ENCODE measurements at places on chromosomes 11 and 22.
A peak's percentile ranks its signal among the peaks of the same experiment; 100 is the strongest.

GRCh38 chr11:3849297-3849874 is 6.1 kb upstream of the STIM1 start:
- DNase-seq, result peak; percentile 61

GRCh38 chr11:72599325-72600117 is 74.7 kb downstream of the PDE2A start:
- DNase-seq, result peak; percentile 30

DNA sequence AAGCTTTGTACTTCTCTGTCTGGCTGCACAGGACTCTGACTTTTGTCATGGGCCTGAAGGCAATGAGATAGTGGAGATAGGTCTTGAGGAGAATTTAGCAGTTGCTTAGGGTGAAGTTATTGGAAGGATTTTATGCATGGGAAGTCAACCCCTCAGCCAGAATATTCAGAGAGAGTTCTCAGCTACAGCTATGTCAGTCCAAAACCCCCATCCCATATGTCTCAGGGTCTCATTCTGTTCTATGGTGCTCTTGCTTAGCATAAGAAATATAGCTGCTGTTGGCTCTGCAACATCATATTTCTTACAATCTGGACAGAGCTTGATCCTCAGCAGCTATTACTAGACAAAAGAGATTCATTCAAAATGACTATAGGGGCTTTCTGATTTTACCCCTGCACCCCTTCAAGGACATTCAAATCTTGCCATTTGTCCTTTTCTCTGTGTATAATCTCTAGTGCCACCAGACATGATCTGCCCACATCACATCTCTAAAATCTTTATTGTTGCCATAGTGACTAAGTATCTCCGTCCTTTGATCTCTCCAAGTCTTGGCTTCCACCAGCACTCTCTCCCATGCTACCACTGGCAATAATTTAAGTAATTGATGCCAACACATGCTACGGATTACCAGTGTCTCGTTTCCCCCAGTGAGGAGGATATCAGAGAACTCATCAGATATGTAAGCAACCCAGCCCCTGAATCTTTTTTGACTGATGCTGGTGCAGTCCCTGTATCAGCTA is 327.1 kb upstream of the ISX start:
- DNase-seq, result no peak

GRCh38 chr22:31230155-31230870 is 18.2 kb downstream of the LIMK2 start:
- peak; percentile 32 for DNase-seq

DNA sequence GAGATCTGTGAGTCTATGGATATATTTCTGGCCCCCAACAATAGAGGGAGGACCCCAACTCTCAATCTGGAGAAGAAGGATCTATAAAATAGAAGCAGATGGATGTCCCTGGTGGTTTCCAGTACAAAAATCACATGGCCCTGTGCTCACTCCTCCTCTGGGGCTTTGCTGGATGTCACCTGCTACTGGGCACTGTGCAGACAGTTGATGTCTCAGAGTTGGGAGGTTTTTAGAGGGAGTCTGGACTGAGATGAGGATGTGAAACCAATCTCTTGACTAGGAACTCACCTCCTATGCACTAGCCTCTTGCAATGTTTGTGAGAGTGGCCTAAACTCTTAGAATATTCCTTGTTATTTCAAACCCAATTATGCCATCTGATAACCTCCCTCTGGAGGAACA is 107.2 kb downstream of the SCN3B start:
- no peak for DNase-seq

DNA sequence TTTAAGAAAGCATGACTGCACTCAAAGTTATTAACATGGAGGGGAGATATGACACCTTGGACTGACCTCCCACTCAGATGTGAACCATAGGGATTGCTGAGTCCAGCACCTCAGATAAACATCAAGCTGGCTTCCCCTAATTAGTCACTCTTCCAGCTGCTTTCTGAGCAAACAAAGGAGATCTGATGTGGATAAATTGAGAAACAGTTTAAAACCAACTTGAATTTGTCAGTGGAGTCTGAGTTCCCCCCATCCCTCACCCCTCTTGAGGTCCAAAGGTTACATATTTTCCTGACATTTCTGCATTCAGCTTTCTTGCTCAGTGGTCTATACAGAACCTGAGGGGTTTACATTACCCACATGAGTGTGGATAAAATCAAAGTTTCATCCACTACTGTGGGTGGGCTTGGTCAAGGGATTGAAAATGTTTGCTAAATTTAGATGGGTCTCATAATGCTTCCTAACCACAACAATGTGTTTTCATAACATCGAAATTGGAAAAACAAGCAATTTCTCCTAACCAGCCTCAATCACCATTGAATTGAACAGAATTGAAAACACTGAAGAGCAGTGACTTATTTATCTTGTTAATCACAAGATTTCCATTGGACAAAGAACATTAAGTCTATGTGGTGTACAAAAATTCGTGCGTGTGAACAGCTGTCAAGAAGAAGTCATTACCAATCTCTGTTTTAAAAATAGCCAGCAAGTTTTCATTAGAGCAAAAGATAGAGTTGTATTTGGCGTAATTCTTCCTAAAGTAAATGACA is 292.3 kb downstream of the METTL15 start:
- DNase-seq, result peak; percentile 14

GRCh38 chr11:82732734-82733443 is 775 bp downstream of the FAM181B start:
- peak; percentile 70 for DNase-seq

DNA sequence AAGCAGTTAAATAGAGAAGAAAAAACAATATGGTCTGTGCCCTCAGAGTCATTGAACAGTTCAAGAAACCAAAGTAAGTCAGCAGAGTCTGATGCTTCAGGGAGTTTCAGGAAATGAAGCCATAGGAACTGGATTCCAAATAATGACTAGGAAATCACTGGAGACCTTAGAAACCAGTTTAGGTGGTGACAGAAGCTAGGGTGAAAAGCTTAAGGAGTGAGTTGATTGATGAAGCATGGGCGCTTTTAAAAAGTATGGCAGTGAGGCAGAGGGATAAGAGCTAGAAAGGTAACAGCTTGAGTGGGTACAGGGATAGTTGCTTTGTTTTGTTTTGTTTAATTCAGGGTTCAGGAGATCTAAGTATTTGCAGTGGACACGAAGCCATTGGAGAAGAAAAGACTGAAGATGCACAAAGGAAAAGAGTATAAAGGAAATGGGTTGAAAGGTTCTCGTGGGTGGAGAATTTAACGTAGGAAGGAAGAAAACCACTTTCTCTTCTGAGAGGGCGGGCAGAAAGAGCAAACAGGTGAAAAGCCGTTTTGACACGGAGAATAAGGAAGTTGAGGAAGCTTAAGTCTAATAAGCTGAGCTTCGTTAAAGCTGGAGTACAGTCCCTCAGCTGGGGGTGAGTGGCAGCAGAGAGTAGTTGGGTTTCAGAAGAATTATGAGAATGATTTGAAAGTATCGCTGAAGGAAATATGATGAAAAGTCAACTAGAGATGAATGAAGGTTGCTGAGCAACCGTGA is 14.8 kb downstream of the SGSM3 start:
- no peak for DNase-seq

DNA sequence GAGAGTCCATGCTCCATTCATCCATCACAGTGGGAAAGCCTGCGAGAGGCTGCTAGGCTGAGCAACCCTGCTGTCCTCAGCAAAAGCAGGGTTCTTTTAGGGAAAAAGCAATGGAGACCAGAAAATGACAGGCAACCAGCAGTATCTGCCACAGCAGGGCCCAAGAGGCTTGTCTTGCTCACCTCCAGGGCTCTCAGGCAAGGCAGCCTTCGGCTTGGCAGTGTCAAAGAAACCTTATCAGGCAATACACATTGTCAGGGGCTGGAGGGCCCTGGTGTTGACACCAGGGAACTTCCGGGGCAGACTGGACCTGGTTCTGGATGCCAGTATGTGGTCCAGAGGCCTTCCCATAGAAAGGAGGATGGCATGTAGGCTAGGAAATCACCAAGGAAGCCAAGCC is 10.2 kb upstream of the TLCD5 start:
- DNase-seq, result no peak

DNA sequence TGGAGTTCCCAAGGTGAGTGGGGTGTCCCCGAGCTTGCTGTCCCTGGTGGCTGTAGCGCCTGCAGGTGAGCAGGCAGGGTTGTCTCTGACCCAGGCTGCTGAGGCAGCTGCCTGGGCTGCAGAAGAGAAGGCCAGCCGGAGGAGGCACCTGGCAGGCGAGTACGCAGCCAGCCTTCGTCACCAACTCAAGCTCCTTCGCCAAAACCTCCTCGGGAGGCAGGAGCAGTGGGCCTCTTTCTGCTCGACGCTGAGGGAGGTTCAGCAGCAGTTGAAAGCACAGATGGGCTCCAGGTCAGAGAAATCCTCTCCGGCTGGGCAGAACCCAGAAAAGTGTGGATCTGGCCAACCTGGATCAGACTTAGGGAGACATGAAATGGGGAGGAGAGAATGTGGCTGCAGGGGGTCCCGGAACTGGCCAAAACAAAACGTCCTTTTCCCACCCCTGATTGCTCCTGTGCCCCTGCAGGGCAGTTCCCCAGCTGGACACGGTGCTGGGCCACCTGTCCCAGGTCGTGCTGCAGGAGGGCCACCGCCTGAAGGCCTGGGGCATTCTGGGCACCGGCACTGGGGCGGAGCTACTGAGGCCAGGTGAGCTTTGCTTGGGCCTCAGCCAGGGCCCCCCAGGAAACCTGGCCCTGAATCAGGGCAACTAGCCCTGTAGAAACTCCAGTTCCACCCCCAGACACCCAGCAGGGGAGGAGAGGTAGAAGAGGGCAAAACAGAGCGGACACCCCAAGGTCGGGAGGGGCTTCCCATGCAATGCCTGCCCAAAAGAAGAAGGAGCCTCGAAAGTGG is 56.7 kb downstream of the BTG4 start:
- peak; percentile 51 for DNase-seq

DNA sequence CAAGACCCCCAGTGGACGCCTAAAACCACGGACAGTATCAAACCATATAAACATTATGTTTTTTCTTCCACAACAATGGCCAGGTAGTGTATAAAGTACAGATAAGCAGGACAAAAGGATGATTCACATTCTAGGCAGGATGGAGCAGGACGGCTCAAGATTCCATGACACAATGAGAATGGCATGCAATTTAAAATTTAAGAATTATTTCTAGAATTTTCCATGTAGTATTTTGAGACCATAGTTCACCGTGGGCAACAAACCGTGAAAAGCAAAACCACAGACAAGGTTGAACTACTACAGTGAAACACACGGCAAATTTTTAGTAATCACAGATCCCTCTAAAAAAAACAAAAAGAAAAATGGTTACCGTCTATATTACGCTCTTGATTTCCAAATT is 7.5 kb downstream of the NARS2 start:
- no peak for DNase-seq

DNA sequence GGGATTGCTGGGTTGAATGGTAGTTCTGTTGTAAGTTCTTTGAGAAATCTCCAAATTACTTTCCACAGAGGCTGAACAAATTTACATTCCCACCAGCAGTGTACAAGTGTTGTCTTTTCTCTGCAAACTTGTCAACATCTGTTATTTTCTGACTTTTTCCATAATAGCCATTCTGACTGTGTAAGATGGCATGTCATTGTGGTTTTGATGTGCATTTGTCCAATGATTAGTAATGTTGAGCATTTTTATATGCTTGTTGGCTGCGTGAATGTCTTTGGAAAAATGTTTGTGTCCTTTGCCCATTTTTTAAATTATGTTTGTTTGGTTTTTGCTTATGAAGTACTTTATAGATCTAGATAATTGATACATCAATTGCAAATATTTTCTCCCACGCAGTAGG is 1025.0 kb downstream of the JRKL start:
- DNase-seq, result no peak

GRCh38 chr11:76703707-76704106 is 33.2 kb upstream of the LRRC32 start:
- no peak for DNase-seq

DNA sequence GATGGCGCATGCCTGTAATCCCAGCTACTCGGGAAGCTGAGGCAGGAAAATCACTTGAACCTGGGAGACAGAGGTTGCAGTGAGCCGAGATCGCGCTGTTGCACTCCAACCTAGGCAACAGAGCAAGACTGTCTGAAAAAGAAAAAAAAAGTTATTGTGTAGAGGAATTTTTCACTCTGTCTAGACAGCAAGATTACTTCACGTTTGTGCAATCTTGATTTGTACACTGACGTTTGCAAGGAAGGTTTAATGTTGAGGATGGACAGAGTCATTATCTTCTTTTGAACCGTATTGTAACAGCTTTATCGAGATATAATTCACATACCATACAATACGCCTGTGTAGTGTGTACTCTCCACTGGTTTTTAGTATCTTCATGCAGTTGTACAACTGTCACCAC is 3.7 kb downstream of the CTTN start:
- no peak for DNase-seq

GRCh38 chr11:117199053-117199915 is at the start of gene TAGLN:
TAGLN (plus strand) TSS chr11:117199370; CDS start chr11:117203014, 3,644 bp downstream.
- no peak for DNase-seq

DNA sequence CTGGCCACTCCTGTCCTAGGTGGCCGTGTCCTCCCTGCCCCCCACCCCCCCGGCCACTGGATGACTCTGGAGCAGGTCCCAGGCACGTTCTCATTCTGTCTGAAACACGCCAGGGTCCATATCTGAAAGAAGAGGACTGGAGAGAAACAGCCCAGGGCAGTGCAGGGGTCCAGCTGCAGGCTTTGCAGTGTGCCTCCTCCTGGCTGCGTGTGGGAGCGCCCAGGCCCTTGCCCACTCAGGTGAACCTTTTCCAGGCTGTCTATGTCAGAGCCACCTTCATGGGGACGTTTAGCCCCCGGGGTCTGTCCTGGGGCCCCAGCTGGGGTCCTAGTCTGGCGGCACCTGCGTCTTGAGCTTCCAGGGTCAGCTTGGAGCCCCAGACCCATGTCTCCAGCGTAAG is 15.6 kb downstream of the GRAMD4 start:
- DNase-seq, result no peak

- peak; percentile 43 for DNase-seq
Measured at GRCh38 chr11:69716891-69717747, 13.3 kb upstream of the FGF19 start.

GRCh38 chr22:38706101-38706900 is 557 bp downstream of the GTPBP1 start:
- peak; percentile 69 for DNase-seq

- peak; percentile 46 for DNase-seq
Measured at GRCh38 chr11:45593992-45594391, 71.4 kb downstream of the CHST1 start.

- no peak for DNase-seq
Measured at GRCh38 chr22:40383905-40384304, 13.5 kb downstream of the SGSM3 start.

DNA sequence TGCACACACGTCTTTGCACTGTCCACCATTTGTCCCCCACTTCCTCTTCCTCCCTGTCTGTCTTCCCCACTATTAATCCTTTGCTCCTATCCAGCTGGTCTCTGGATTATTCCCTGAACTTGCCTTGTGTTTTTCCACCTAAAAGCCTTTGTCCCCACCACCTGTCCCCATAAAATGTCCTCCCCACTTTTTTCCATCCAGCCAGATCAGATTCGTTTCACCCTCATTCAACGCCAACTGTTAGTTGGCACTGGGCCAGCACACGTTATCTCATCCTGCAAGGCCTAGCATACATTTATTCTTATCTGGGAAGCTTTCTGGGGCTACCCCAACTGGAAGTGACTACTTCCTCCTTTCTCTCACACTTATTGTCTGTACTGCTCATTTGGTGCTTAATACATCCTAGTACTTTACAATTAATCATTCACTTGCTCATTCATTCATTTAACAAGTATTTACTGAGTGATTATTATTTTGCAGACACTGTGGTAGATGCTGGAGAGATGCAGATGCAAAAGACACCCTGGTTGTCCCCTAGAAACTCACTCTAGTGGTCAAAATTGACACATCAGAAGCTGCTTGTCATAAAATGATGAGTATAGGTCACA is 96.2 kb downstream of the RASSF10 start:
- peak; percentile 95 for DNase-seq

Data from NCI-H69 (cell line).